Stimulated activated CD8-positive, alpha-beta memory T cell treated with anti-CD3 and anti-CD28 coated beads, Interleukin-2, amount 100 ng/mL, for 1 hour (primary cell): ENCODE measurements at places on chromosomes 11 and 22.

DNA sequence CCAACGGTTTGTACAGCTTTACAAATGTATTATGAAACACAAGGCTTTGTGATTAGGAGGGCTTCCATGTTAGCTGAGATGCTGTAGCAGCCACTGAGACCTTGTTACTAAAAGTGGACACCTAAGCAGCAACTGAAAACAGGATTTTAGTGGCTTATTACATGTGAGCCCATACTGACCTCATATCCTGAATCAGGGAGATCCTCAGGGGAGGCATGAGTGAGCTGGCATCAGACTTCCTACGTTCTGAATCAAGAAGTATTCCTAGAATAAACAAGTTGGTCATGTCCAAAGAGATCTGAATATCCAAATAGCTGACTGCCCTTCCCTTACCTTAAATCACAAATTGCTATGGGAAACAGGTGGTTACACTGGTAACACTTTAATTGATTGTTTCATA is 59.1 kb upstream of the SCUBE2 start:
- no peak for DNase-seq

GRCh38 chr22:26342745-26343410 is 86.2 kb upstream of the ASPHD2 start:
- DNase-seq = no peak

DNA sequence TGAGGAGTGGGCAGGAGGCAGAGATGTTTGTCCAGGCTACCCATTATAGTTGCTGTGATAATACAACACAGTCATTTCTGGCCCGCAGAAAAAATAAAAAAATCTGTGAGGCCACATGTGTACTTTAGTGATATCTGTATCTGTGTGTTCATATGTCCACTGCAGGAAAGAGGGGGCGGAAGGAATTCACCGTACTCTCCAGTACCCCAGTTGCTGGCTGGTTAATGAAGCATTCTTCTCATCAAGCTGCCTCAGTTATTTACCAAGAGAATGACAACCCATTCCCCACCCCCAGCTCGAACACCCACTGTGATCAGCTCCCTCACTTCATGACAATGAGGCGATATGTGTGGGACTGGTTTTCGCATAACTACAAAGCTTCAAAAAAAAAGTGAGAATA is 309.3 kb downstream of the SOX6 start:
- no peak for DNase-seq

DNA sequence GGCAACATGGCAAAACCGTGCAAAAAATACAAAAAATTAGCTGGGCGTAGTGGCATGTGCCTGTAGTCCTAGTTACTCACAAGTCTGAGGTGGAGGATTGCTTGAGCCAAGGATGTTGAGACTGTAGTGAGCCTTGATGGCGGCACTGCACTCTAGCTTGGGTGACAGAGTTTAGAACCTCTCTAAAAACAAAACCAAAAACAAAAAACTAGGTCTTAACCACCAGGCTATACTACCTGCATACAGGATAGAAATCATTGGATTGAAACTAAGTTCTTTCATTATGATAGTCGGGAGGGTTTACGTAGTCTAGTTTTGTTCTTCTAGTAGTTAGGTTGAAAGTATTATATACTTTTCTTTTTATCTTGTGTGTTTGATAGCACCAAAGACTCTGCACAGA is 5.8 kb downstream of the RNF214 start:
- DNase-seq = no peak

GRCh38 chr11:125020342-125020741 is 42.8 kb upstream of the SLC37A2 start:
- DNase-seq = no peak

GRCh38 chr11:23226331-23227077 is 366.2 kb upstream of the CCDC179 start:
- DNase-seq = no peak

GRCh38 chr22:37101311-37102066 is 8.0 kb downstream of the TMPRSS6 start:
- DNase-seq = no peak

GRCh38 chr22:22848364-22848866 is 39.2 kb upstream of the IGLL5 start:
- peak; percentile 39 for DNase-seq

GRCh38 chr11:122937983-122938382 is 43.7 kb downstream of the BSX start:
- no peak for DNase-seq

DNA sequence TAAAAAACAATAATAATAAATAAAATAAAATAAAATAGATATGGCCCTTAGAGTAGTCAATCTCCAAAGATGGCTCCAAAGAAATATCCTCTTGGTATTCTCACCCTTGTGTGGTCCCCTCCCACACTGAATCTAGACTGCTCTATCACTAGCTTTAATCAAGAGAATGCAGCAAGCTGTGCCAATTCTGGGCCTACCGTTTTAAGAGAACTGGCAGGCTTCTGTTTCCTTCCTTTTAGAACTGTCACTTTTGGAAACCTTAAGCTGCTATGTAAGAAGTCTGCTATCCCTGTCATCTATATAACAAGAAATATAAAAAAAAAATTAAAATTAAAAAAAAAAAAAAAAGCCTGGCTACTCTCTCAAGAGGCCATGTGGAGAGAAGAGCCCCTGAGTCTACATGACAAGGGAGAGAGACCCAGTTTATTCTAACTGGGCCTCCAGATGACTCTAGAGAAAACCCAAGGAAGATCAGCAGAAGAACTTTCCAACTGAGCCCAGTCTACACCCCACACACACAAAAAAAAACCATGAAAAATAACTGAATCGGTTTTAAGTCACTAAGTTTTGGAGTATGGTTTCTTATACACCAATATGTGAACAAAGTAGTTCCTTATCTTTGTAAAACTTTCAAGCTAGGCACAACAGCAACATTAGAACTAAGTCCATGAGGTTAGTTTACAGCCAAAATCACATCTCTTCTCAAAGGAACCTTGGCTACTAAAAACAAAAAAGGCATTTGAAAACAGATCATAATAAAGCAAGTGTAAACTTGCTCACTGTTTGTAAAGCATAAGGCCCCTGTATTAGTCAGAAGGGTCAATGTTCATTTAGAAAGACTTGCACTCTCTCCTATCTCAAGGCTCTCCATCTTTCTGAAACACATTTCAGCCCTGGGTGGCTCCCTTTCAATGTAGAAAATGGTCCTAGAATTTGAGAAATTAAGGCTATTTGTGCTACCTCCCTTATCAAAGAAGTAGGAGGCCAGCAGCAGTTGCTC is 67.3 kb downstream of the AMBRA1 start:
- no peak for DNase-seq

DNA sequence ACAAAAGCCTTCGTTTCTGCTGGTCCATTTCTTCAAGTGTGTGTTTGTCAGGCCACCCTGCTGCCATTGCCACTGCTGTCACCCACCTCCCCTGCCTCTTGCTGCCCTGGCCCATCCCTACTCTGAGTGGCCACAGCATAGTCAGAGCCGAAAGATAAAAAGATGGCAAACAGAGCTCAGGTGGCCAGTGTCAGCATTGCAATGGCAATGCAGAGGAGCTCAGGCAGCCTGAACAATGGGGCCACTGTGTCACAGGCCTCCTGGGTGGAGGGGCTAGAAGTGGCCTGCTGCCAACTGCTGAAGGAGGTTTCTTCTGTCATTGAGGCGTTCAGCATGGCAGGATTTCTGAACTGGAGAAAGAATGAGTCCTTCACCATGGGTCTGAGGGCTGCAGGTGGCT is 137.1 kb downstream of the CSNK2A3 start:
- no peak for DNase-seq

DNA sequence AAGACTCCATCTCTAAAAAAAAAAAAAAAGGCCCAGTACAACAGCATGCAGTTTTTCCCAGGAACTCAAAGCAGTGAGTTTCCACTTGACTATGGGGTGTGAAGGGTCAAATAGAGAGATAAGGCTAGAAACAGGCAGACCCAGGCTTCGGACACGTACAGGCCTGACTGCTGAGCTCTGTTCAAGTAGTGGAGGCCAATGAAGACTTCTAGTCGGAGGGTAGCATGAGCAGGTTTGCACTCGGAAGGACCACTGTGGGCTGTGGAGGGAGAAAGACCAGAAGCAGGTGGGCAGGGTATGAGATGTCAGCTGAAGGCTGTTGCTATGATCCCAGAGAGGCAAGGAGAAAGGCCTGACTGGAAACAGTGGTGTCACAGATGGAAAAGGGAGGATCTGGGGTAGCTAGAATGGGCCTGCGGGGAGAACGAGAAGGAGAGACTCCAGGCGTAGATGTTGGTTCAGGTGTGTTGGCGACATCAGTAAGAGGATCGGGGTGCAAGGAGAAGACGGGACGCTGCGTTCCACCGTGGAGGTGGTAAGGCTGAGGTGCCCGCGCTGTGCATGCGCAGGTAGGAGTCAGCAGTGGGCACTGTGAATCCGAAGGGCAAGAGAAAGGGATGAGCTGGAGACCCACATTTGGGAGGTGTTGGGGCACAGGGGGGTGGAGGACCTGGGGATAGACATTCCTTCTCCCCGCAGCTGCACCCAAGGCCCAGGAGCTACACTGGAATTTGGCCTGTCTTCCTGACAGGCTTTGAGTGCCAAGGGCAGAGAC is 49.4 kb upstream of the RAB1B start:
- no peak for DNase-seq

DNA sequence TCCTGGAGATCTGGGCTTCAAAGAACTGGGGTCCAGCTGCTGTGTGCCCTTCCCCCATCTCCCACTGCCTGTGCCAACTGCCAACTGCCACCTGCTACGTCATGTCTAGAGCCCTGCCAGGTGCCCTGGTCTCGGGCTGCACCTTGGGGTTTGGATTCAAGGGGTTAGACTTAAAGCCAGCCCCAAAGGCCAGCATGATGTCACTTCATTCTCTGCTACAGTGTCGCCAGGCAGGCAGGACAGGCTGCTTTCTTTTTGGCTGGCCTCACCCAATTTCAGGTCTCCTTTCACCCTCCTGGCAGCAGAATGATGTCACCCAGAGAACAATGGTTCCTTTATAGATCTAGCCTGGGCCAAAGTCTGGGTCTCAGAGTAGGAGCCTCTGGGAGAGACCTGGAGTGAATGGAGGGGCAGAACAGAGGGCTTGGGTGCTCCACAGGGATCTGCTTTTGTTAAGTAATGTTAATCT is 79.5 kb upstream of the CRYBB3 start:
- DNase-seq = no peak

DNA sequence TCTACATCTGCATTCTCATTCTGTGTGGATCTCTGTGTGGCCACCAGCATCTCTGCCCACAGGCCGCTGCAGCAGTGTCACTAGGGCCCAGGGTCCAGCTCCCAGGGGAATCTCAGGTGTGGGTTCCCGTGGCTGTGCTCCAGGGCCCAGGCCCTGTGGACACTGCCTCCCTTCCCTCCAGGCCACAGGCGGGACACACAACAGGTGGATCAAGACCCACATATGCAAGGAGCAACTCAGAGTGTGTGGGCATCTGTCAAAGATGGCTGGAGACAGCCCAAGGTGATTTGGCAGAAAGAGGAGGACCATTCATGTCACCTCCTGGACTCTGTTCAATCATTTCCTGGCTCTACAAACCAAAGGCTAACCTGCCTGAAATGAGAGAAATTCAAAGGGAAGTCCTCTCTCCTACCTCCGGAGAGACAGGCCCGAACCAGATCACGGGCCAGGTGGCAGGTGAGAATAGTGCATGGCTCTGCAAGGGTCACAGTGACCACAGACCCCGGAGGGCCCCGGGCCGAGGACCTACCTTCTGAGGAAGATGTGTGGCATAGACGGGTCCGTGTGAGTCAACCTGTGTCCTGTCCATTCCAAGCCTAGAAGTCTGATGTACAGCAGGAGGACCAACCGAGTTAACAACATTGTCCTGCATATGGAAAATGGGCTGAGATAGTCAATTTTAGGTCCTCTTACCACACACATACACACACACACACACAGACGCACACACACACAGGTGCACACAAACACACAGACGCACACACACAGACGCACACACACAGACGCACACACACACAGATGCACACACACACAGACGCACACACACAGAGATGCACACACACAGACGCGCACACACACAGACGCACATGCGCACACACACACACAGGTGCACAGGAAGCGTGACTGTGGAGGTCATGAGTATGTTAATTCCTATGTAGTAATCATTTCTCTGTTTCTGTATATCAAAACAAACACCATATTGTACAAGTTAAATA is 1068.5 kb downstream of the BRD1 start:
- no peak for DNase-seq

GRCh38 chr22:25091458-25091857 is 108.2 kb upstream of the CRYBB3 start:
- no peak for DNase-seq

GRCh38 chr11:62458212-62459002 is 39.6 kb downstream of the SCGB1A1 start:
- DNase-seq = no peak

- DNase-seq = no peak
Measured at GRCh38 chr11:42407341-42407740, 904.5 kb upstream of the API5 start.
